ENCODE measurements at places on chromosomes 4 and X. TPM values are rescaled to one million over a fixed set of nuclear protein-coding genes. Genes with fewer than 3 reads are reported as not detected.

SULT1E1 gene
- total RNA-seq, result 291 TPM

FNIP2 gene
- 40.3 TPM for total RNA-seq

CT47B1 gene
- total RNA-seq, result not detected

SPANXA1 gene
- not detected for total RNA-seq

ASB12 gene
- not detected for total RNA-seq

RPS6KA6 gene
- 1.2 TPM for total RNA-seq

DCHS2 gene
- not detected for total RNA-seq

MGAT4D gene
- total RNA-seq, result not detected

SYTL5 gene
- total RNA-seq, result 0.35 TPM

IL15 gene
- 6.9 TPM for total RNA-seq

CCNG2 gene
- total RNA-seq, result 8.2 TPM

FGFR3 gene
- 0.83 TPM for total RNA-seq

F11 gene
- total RNA-seq, result not detected

PRMT9 gene
- total RNA-seq, result 11.1 TPM

TNMD gene
- not detected for total RNA-seq

RASGEF1B gene
- total RNA-seq, result 1.5 TPM

RPL36A gene
- 347 TPM for total RNA-seq

SPANXB1 gene
- total RNA-seq, result not detected

NAP1L3 gene
- 10.3 TPM for total RNA-seq

TRAM1L1 gene
- total RNA-seq, result 0.35 TPM

RHOXF1 gene
- total RNA-seq, result not detected

TEX13B gene
- not detected for total RNA-seq

TRPC5OS gene
- not detected for total RNA-seq

GNL3L gene
- 26.8 TPM for total RNA-seq

TEX11 gene
- total RNA-seq, result not detected

GAB1 gene
- total RNA-seq, result 6.5 TPM

REPS2 gene
- total RNA-seq, result 0.23 TPM

PSAPL1 gene
- total RNA-seq, result not detected

APLN gene
- 0.83 TPM for total RNA-seq

TCEAL5 gene
- not detected for total RNA-seq

TEX13C gene
- total RNA-seq, result not detected

PCDH10 gene
- 0.12 TPM for total RNA-seq

ESX1 gene
- total RNA-seq, result not detected

TMEM154 gene
- total RNA-seq, result 0.53 TPM

SLC10A4 gene
- total RNA-seq, result not detected

CLDN22 gene
- not detected for total RNA-seq

RPL34 gene
- 999 TPM for total RNA-seq

ADRA2C gene
- total RNA-seq, result 1.4 TPM

NAP1L2 gene
- total RNA-seq, result 0.23 TPM

NPNT gene
- 1.1 TPM for total RNA-seq

GAGE12E gene
- not detected for total RNA-seq

FREM3 gene
- not detected for total RNA-seq

Data from smooth muscle cell of the coronary artery (primary cell).